ENCODE measurements at places on chromosomes 13 and 19.

GRCh38 chr19:38227287-38228004 is 3.4 kb upstream of the DPF1 start:
- DNase-seq, result no peak

GRCh38 chr13:87314822-87315221 is 356.3 kb upstream of the SLITRK5 start:
- no peak for DNase-seq

- no peak for DNase-seq
These were observed 25.1 kb downstream of the PPP1R37 start for GRCh38 chr19:45118106-45118505.

DNA sequence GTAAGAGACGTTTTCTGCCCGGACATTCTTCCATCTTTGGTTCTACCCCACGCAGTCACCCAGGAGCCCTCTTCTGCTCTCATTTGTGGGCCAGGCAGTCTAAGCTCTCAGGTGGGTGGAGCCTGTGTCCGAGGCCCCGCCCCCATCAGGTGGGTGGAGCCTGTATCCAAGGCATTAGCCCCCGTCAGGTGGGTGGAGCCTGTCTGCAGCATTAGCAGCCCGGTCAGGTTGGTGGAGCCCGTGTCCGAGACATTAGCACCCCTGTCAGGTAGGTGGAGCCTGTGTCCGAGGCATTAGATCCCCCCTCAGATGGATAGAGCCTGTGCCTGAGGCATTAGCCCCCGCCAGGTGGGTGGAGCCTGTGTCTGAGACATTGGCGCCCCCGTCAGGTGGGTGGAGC is 45.5 kb upstream of the C13orf46 start:
- no peak for DNase-seq

DNA sequence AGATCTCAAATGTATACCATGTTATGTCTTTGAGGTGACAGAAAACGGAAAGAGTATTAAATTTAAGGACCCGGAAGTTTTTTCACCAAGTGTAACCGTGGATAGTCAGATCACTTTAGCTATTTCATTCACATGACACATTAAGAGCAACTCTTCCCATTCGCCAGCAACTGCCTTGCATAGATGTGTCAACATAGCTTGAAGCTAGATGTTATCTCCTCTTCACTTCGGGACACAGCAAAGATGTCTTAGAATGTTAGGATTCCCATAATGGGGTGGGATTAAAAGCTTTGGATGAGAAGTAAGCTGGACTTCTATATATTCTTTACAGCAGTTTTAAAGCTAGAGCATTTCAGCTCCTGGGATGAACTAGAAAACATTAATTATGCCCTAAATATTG is 1135.9 kb upstream of the PCDH20 start:
- DNase-seq, result no peak

GRCh38 chr19:1690699-1691307 is 38.4 kb upstream of the TCF3 start:
- peak; percentile 20 for DNase-seq

DNA sequence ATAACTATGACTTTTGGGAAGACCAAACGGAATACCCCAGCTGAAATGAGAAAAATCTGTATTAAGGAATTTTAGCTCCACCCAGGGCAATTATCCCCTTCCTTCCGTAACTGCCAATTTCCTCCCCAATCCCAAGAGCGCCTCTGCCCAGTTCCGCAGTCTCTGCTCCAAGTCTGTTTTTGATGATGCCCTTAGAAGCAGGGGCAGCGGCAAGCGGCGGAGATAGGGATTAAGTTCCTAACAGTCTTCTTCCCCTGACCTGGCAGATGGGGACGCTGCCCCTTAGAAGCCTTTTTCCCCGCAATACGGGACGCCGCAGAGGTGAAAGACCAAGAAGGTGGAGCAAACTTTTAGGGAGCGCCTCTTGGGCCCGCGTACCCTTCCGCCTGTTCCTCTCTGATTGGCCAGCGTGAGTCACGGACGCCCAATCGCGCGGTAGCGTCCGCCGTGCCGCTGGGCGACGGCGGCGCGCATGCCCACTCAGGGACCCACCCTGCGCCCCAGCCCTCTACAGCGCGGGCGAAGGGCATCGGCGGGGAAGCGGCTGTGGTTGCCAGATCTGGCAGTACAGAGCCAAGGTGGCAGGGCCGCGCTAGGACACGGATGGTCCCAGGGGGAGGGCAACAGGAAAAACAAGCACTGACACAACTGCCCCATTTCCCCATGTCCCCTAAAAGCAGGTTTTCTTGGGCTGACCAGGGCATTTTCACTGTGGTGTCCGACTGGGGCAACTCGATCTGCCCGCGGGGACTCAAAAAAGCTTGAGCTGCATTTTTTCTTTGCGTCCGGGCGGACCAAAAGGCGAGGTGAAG is 843 bp upstream of the TDRD3 start:
- peak; percentile 88 for DNase-seq

GRCh38 chr13:71477735-71478134 is 389.3 kb downstream of the DACH1 start:
- DNase-seq, result no peak

DNA sequence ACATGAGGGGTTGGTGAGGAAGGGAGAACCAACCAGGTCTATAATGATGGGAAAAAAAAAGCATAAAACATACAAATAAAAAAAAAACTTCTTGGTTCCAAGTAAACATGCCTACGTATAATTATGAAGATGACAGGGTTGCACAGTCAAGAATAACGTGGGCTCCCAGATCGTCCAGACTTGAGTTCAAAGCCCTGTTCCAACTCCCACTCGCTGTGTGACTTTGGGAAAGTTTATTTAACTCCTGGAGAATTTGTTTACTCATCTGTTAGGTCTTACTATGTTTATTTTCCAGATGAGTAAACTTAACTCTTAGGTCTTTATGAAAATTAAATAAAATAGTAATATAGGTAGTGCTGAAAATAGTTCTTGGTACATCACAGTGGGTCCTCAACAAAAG is 13.8 kb downstream of the STARD13 start:
- peak; percentile 64 for DNase-seq

DNA sequence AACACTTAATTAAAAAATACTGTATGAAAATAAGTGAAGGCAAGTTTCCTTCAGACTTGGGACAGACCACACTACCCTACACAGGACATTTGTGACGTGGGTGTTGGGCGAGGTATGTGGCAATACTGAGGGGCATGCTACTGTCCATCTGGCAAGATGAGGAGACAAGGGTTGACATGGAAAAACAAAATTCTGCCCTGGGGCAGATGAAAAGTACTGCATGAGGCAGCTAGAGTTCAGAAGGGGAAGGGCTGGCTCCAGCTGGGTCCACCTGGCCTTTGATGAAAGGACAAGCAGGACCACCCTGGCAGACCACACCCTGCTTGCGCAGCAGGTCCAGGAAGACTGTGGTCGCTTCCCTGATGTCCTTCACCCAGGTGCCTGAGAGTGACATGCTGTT is 43.2 kb downstream of the LATS2 start:
- DNase-seq, result no peak

GRCh38 chr19:27972291-27973040 is 1240.5 kb downstream of the UQCRFS1 start:
- no peak for DNase-seq

GRCh38 chr13:73948848-73949529 is 185.2 kb downstream of the KLF12 start:
- no peak for DNase-seq

DNA sequence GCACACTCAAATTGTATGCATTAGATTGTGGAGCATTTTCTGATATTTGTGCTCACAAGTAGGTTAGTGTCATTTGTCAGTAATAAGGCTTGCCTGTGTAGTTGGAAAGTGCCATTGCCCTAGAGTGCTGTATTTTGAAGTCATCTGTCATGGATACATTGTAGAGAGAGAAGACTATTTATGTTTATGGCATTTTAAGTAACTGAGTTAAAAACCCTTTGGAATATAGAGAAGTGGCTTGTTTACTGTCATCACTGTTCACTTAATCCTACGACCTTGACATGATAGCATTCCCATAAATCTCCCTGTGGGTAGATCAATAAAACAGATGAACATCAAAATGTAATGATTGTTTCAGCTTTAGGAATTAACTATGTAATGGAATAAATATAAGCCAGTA is 110.6 kb downstream of the MAB21L1 start:
- DNase-seq, result no peak
